ENCODE measurements at places on chromosomes 5 and 9.

- no peak for DNase-seq
Measured at GRCh38 chr5:135890296-135890695, 5.3 kb downstream of the IL9 start.

DNA sequence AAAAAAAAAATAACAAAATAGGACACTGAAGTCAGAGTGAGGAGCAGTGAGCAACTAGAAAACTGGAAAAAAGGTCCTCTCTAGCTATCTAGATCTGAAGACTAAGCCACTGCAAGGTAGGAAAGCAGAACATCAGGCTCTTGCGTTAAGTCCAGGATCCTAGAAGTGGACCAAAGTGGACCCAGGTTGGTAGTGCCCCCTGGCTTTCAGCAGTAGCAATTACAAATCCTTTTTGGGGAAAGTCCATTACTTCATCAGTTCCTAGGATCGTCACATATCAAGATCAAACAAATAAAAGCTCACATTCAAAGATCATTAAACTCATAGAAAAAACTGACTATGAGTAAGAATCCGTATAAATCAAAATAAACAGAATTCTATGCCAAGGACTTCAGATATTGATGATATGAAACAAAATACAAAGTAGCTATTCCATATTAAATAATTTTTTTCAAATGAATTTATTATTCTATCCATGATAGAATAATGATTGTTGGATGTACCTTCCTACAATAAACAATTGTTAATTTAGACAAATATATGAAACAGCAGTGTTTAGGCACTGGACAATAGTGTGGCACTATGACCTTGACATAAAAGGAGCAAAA lies 6.5 kb upstream of the RICTOR start:
- no peak for DNase-seq

DNA sequence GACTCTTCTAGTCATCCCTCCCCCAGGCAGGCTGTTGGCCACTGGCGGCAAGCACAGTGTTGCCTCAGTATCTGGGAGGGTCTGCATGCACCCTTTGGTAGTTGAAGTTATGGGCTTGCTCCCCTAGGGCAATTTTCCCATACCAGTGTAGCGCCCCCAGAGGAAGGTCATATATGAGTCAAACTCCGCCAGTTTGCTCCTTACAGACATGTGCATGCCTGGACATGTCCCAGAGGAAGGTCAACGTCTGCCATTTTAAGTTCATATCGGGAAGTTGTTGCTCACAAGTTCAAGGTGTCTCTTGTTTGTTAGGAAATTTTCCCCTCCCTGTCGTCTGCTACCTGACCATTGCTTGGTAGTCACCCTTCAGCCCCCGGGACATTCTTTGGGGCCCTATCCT lies 51.3 kb upstream of the MROH2B start:
- no peak for DNase-seq

GRCh38 chr5:31995006-31995405 lies 179.1 kb downstream of the GOLPH3 start:
- no peak for DNase-seq

DNA sequence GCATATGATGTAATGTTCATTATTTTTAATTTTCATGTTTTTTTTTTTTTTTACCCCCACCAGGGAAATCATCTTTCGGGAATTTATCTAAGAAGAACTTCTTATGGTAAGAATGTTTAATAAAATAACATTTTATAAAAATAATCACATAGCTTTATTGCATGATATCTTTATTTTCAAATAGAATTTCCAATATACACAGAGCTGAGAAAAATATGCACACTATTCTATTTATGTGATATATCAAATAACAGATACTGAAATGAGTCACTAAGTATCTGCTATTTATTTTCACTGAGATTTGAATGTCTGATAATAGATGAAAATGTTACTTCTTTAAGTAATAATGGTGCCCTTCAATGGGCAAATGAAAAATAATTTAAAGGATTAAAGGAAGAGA lies 1217.3 kb downstream of the MAT2B start:
- DNase-seq: no peak

- no peak for DNase-seq
Measured at GRCh38 chr9:136588663-136589464, 43.0 kb upstream of the NOTCH1 start.

- DNase-seq: no peak
Measured at GRCh38 chr9:18805386-18805785, 227.6 kb downstream of the SAXO1 start.

GRCh38 chr9:25742256-25742655 lies 64.0 kb upstream of the TUSC1 start:
- no peak for DNase-seq

DNA sequence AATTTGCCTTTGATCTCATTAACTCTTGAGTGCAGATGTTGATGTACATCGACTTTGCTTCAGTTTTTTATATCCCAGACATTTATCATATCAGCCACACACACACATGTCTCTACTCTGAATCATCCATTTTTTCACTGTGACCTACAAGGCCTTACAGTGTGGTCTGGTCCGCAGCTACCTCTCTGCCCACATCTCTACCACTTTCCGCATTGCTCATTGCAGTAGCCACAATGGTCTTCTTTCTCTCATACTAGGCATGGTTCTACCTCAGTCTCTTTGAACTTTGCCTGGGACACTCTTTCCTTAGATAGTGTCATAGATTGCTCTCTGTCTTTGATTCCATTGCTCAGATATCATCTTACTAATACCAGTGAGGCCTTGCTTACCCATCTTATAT lies 87.9 kb upstream of the FSD1L start:
- DNase-seq: no peak

DNA sequence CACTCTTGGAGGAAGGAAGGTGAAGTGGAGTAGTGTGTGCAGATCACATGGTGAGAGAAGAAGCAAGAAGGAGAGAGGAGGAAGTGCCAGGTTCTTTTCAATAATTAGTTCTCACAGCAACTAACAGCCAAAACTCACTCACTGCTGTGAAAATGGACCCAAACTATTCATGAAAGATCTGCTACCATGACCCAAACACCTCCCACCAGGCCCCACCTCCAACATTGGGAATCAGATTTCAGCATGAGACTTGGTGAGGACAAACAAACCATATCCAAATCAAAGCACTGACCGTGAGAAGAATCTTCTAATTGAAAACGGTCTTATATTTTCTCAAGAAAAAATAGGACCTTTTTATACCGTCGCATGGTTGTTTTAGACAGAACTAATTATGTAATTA lies 468.7 kb upstream of the TYRP1 start:
- no peak for DNase-seq

DNA sequence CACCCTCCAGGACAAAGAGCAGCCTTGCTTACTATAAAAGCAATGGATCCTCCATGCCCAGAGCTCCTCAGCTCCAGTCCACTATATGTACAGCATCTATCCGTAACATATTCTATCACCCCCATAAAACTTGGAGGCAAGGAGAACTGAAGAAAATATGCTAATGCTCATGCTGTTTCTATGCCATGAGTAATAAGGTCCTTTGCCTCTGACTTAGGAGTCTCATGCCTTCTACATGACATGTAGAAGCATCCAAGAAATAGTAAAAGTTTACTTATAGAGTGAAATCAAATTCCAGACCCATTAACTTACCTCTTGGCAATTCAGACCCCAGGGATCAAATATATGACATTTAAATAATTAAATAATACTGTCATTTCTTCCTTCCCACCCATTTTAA lies 33.7 kb downstream of the SSBP2 start:
- no peak for DNase-seq

GRCh38 chr5:150460781-150461180 lies 11.2 kb upstream of the RPS14 start:
- no peak for DNase-seq

GRCh38 chr9:121538221-121538620 lies 38.6 kb upstream of the GGTA1 start:
- no peak for DNase-seq

- DNase-seq: no peak
Measured at GRCh38 chr5:98050583-98050982, 722.9 kb upstream of the RGMB start.

GRCh38 chr9:112396416-112396815 lies 16.5 kb downstream of the HSDL2 start:
- no peak for DNase-seq

GRCh38 chr9:36858805-36859375 lies 175.2 kb downstream of the PAX5 start:
- no peak for DNase-seq

GRCh38 chr5:175104677-175105076 lies 339.3 kb downstream of the DRD1 start:
- no peak for DNase-seq

DNA sequence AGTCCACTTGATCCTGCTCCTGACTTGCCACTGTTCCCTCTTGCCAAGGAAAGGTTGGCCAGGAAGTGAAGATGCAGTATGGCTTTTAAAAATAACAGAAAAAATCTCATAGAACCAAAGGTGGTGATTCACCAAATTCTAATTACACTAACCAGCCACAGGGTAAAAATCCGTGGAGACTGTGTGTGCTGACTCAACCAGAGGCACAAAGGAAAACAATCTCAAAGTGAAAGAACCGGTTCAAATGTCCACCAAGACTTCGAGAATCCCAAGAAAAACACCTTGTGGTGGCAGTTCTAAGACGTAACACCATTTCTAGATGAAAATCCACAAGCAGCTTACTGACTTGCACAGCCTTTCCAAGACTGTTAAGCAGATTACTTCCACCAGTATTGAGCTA lies 279.1 kb downstream of the TLE1 start:
- DNase-seq: no peak

DNA sequence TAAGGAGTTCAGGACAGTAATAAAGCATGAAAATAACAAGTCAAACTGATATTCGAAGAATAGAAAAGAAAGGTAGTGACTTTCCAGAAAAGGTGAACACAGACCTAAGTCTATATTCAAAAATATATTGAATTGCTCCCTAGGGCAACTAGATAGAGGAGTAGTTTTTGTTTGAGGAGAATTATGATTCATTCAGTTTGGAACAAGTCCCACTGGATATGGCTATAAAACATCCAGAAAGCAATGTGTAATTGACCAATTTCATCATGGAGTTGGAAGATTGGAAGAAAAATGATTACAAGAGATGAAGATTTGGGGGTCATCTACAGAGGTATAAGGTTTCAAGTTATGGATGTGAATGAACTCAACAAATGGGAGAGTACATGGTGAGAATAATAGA lies 117.5 kb upstream of the ZNF462 start:
- DNase-seq: no peak
